C1 segment of cervical spinal cord (tissue), 14 donors: ENCODE measurements at places on chromosomes 1 and 21.

DNA sequence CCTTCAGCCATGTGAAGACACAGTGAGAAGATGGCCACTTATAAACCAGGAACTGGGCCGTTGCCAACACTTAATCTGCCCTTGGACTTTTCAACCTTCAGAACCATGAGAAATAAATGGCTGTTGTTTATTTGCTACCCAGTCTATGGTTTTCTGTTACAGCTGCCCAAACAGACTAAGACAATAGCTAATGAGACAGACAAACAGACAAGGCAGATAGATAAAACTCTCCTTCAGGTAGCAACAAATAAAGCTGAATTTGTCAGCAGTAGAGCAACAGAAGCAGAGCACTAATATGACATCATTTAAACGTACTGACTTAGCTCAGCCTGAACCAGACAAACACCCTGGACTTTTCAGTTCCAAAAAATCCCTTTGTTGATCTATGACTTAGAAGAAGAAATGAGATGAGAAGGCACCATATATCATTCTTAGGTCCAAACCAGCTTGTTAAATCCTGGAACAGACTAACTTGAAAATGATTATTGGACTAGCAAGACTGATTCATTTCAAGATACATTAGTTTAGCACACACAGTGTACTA, 27.0 kb downstream of the ZZZ3 start:
- no peak for DNase-seq

GRCh38 chr1:20105856-20106255, 13.5 kb downstream of the PLA2G2D start:
- DNase-seq, result no peak

GRCh38 chr1:86975993-86976550, 61.6 kb downstream of the HS2ST1 start:
- no peak for DNase-seq

- no peak for DNase-seq
Observed at GRCh38 chr1:229798558-229798957, 172.5 kb downstream of the URB2 start.

DNA sequence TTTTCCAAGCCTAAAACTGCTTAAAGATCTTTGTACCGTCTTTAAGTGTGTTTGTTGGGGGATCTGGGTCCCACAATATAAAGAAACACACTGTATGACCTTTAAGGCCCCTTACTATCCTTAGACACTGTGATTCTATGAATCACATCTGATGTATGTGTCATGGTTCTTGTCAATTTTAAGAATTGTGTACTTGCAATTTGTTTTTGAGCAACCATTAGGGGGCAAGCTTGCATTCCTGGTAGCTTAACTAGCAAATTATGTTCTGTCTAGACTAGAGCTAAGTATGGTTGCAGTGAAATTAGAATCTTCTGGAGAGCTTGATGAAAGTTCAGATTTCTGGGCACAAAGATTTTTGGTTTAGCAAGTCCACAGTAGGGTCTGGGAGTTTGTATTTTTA, 219.5 kb downstream of the TPR start:
- DNase-seq, result no peak

GRCh38 chr1:24300971-24301784, 18.0 kb upstream of the GRHL3 start:
- no peak for DNase-seq

DNA sequence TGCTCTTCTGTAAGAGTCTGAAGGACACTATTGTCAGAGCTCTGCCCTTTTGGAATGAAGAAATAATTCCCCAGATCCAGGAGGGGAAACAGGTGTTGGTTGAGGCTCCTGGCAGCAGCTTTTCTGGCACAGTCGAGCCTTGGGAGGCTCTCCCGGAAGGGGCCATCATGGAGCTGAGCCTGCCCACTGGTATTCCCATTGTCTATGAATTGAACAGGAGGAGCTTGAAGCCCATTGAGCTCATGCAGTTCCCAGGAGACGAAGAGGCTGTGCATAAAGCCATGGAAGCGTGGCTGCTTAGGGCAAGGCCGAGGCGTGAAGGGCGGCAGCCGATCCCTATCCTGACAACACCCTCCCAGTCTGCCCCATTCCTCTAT, 26.6 kb downstream of the UBE4B start:
- DNase-seq, result no peak

- DNase-seq, result no peak
Observed at GRCh38 chr1:164713456-164714207, 154.6 kb downstream of the PBX1 start.

DNA sequence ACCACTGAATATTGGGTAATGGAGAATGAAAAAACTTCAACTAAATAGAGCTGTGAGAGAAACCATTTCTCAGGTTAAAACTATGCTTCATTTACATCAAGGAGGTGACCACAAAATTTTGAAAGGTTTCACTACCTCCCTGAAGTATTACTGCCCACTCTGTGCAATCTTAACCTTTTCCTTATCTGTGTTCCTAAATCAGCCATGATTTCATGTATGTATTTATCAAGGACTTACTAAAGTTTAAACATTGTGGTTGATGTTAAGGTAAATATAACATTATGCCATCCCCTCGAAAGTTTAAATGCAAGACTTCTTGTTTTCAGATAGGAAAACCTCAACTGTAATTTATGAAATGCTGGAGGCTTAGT, 84.4 kb downstream of the CLEC20A start:
- DNase-seq, result no peak

- DNase-seq, result no peak
Observed at GRCh38 chr1:64363111-64363510, 106.8 kb upstream of the CACHD1 start.

DNA sequence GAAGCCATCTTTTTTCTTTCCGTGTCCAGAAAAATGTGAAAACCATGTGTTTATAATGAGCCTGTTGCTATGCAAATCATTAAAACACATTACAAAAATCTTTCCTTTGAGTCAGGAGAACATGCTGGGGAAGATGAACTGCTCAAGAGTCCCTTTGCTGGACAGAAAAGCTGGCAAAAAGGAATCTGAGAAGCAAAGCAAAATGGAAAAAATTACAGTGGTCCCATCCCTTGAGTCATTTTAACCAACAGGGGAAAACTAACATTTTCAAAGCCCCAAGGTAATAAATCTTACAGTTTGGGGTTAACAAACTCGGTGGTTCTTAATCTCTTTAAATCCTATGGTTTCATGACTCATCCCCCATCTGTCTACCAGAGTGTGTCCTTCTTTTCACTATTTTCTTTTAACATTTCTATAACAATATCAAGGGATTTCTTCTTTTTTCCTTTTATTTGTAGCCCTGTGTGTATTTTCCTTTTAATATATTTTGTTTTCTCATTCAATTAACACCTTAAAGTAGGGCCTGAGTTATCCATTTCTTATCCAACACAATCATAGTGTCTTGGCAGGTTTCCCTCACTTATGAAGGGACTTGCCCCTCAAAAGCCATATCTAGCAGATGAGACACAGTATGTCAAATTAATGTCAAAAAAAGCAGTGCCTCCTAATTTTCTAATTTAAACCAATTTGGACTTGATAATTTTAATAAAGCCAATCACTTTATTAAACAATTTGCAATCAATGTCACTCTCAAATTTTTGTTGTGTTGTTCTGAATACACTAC, 105.4 kb downstream of the PTPN14 start:
- no peak for DNase-seq

DNA sequence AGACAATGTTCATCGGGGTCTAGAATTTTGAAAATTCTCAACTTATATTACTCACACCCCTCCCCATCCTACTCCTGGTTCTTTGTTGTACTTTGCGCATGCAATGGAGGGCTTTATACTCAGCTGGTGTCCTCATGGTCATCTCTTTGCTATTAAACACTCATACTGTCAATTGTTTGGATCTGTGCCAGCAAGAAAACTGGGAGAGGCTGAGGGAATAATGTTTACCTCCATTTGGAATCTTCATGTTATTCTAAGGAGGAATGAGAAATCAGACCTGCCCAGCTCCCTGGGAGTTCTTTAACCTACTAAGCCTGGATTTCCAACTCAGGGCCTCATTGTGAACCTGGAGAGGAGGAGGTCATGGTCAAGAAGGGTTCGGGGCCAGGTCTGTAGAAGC, 143.9 kb upstream of the DNAH14 start:
- DNase-seq, result no peak

- no peak for DNase-seq
Observed at GRCh38 chr1:96508233-96508632, 213.4 kb upstream of the PTBP2 start.

DNA sequence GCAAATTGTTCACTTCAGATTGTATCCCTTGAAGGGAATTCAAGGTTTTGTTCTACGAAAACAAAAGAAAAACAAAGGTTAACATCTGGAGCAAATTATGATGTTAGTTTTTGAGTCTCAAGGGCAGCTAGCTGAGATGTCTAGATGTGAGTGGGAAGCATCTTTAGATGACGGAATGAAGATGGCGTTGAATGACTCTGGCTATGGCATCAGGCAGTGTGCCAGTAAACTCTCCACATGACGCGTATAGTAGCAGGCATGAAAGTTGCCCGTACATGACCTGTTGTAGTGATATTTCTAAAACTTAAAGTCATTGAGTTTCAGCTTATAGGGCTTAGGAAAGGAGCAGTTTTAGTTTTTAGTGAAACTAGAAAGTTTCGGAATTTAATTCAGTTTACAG, 12.3 kb upstream of the SDC3 start:
- DNase-seq, result no peak

GRCh38 chr1:200903793-200904192, 9.1 kb downstream of the INAVA start:
- DNase-seq, result no peak

DNA sequence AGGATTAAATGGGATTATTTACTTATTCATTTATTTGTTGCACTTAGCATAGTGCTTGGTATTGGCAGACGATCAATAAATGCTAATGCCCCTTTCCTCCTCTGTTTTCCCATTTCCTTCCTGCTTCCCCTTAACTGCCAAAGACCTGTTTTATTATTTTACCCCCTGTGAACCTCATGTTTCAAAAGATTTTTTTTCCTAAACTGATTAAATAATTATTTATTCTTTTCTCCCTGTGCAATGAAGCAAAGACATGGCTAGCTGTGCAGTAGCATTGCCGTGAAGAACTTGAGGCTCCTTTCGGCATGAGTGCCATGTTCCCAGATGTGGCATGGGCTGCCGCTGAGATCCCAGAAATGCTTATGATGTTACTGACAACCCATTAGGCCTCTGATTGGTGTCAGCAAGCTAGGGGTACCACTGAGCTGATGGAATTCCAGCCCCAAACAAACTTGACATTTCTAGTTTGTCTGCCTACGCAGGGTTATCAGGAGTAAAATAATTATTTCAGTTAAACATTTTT, 266.4 kb upstream of the TMEM51 start:
- DNase-seq, result no peak

- no peak for DNase-seq
Observed at GRCh38 chr21:26116456-26117011, 54.0 kb downstream of the APP start.
